ENCODE measurements at places on chromosomes 2 and 18. TPM values are rescaled to one million over a fixed set of nuclear protein-coding genes. Genes with fewer than 3 reads are reported as not detected.

Gene POU3F3
- 256 TPM for total RNA-seq

Gene MARS2
- total RNA-seq, result 14.1 TPM

Gene REG1B
- total RNA-seq, result not detected

Gene RNF181
- total RNA-seq, result 46.0 TPM

Gene PLB1
- 4.4 TPM for total RNA-seq

Gene EVX2
- not detected for total RNA-seq

Gene SLC35F6
- 21.3 TPM for total RNA-seq

Gene LRP1B
- 117 TPM for total RNA-seq

Gene GRP
- total RNA-seq, result 18.5 TPM

Gene RUFY4
- not detected for total RNA-seq

Gene SPRED2
- 21.0 TPM for total RNA-seq

Gene TMEM37
- not detected for total RNA-seq

Gene PRSS56
- not detected for total RNA-seq

Gene TXNDC2
- not detected for total RNA-seq

Gene UGT1A3
- not detected for total RNA-seq

Gene ANKRD36
- total RNA-seq, result 500 TPM

Gene SLC14A1
- total RNA-seq, result 0.94 TPM

Gene NYAP2
- 21.9 TPM for total RNA-seq

Gene WDFY1
- 53.2 TPM for total RNA-seq

All from parietal lobe (tissue), 2 donors.